RWPE1 (cell line): ENCODE measurements at places on chromosomes 3 and 15.

DNA sequence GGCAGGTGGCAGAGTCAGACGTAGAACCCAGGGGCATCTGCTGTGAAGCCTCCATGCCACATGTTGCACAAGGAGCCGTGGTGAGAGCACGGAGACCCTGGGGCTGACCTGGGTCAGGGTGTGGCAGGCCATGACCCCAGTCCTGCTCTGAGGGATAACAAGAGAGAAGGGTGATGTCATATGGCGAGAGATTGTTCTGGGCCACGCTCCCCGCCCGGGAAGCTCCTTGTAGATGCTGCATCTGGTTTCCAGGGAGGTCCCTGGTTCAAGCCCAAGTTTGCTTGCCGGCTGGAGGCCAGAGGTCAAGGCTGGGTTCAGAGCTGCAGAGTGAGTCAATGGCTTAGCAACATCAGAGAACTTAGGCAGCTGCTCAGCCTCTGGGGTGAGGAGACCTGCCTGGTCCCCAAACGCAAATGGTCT lies 17.3 kb downstream of the FGD5 start:
- no peak for DNase-seq

DNA sequence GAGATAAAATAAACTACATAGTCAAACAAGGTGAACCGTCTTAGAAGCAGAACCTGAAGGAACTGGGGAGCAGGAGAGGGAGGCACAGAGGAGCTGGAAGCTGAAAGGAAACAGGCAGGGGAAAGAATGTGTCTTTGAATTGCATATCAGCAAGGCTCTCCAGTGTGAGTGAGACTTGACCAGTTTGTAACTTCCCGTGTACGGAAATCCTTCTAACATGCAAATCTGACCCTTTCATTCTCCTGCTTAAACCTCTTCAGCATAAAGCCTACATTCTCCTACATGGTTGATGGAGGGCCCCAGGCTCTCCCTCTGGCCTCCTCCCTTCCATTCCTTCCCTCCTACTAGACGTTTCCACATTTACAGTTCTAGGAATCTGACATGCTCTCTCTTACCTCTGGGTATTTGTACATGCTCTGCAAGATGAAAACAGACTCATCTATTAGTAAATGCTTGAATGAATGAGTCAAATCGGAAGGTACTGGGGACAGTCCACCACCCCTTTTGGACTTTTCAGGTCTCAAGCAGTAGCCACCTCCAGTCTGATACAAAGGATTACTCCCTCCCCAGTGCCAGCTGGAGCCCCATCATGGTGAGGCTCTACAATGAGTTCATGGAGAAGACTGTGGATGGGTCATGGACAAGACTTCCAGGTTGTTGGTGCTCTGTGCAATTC lies 6.1 kb upstream of the SLC25A38 start:
- DNase-seq = no peak

DNA sequence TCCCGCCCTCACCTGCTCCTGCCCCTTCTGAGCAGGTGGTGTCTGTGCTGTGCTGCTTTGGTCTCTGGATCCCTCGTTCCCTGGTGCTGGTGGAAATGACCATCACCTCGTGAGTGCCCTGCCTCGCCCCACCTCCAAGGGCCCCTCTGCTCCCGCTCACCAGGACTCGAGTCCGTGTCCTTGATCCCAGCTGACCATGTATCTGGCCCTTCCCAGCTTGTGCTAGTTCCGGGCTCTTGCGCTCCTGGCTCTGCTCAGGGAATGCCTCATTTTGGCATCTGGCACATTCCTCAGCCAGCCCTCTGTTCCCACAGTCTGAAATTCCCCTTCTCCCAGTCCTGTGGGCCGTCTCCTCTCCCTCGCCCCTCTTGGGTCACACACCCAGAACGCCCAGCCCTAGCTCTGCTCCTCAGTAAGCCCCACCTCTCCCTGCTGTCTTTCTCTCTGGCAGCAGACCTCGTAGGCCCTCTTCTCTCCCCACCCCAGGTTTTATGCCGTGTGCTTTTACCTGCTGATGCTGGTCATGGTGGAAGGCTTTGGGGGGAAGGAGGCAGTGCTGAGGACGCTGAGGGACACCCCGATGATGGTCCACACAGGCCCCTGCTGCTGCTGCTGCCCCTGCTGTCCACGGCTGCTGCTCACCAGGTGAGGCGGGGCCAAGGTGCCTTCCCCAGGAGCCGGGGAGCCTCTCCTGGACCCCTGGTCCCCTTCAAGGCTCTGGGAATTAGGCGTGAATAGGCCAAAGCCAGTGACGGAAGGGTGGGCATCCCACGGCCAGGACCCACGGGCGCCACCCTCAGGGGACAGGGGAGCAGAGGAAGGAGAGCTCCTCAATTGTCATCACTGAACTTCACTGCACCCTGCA lies 11.5 kb downstream of the SLC51A start:
- no peak for DNase-seq

- no peak for DNase-seq
Measured at GRCh38 chr3:77524946-77525682, 485.2 kb downstream of the ROBO2 start.

DNA sequence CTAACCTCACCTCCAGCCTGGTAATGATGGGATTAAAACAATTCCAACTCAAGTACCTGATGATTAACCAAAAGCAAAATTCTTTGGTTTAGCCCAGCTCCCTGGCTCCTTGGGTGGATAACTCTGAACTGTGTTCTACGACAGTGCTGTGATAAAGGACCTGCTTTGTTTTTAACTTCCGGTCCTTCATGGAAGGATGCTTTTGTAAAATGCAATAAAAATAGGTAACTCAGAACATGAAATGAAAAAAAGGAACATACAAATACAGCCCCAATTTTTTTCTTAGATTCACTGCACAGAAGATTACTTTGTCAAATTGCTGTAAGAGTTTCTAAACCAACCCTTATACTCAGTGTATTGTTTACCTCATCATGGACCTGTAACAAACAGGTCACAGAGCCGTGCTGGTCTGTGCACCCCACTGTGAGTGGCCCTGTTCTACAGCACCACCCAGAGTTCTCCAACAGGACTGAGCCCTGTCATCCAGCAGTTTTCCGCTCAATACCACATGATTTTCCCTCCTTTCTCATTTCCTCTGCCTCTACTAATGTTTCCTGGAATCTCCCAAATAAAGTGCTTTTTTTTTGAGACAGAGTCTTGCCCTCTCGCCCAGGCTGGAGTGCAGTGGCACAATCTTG lies 4.9 kb upstream of the PCYT1A start:
- DNase-seq = no peak

DNA sequence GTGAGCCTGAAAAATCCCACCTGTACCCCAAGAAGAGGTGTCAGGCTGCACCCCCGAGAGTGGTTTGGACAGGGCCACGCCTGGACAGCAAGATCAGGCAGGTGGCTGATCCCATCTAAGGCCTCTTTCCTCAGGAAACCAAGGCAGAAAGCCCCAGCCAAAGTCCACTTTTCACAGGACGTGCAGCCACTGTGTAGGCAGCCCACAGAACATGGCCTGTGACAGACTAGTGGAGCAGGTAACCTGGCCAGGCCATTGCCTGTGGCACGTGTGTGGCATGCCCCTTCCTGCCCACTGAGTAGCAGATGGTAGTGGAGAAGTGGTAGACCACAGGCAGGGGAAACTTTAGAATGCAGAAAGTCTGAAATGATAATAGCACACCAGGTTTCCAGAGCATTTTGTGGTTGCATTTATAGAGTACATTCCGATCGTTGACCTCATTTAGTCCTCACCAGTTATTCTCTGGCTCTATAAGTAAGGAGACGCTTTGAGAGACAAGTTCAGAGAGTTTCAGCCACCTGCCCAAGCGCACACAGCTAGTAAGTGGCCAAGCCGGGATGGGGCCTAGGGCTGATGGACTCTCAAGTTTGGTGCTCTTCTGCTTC lies 68.7 kb downstream of the AAGAB start:
- no peak for DNase-seq

DNA sequence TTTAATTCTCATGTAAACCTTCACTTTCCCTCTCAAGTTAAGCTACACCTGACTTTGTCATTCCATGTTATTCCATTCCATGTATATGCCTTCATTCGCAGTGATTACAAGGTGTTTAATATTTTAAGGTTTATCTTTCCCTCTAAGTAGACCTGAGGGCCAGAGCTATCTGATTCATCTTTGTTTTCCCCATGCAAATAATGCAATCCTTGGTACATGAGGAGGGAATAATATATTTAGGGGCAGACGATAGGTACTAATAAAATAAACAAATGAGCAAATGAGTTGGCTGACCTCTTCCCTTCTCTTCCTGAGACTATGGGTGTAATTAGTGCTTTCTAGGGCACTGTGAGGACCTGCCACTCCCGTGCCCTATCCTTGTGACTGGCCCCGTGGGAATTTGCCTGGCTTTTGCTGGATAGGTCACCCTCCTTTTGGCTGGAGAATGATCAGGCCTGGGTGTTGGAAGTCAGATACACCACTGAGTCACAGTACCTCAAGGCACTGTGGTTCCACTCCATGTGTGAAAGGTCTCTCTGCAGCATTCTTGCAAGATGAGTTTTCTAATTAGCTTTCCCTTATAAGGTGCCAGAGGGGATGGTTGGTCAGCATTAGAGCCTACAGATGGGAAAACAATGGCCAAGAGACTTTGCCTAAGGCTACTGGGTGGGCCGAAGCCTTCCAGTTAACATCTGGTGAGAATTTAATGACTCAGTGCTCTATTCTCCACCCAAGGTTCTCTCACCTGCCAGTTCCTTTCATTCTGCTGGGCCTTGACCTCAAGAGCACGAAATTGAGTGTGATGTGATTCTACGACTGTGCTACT lies 183.2 kb downstream of the P3H2 start:
- peak; percentile 94 for DNase-seq

GRCh38 chr3:172034786-172035685 lies 4.3 kb upstream of the FNDC3B start:
- peak; percentile 20 for DNase-seq

GRCh38 chr3:45496555-45496954 lies 98.0 kb upstream of the LIMD1 start:
- DNase-seq = no peak

- DNase-seq = no peak
Measured at GRCh38 chr3:33034601-33035000, 62.3 kb downstream of the GLB1 start.

GRCh38 chr3:44128057-44128775 lies 113.5 kb upstream of the TOPAZ1 start:
- DNase-seq = no peak

DNA sequence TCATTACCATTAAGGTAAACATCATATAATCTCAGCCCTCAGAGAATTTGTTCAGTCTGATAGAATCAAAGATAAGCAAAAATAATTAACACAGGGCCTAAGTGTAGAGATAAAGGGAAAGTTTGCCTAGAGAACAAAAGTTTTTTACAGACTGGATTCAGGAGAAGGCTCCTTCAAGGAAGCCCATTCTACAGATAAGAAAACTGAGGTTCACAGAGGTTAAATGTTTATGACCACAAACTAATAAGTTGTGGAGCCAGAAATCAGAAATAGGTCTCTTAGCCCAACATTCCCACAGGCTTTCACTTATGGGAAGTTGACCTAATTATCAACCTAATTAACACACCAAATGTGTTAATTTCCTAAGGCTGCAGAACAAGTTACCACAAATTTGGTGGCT lies 110.7 kb downstream of the ZMAT3 start:
- no peak for DNase-seq

GRCh38 chr3:6229778-6230410 lies 631.0 kb upstream of the GRM7 start:
- DNase-seq = no peak

DNA sequence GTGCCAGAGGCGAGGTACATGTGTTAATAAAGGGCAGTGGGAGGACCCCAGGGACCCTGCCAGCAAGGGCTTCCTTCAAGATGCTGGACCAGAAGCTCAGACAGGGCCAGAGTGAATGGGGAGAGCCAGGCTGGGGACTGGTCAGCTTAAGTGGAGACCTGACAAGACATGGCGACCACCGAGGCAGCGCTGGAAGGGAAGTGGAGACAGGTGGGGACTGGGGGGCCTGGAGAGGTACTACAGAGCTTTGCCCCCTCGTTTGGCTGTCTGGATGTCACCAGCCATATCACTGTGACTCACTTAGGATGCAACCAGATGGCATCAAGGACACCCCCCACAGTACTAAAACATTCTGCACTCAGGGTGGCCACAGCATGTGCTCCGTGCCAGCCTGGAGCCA lies 97.9 kb downstream of the ADCY5 start:
- no peak for DNase-seq

GRCh38 chr3:194876403-194877095 lies 190.9 kb downstream of the FAM43A start:
- DNase-seq = no peak

- no peak for DNase-seq
Measured at GRCh38 chr3:45137656-45138181, 8.5 kb downstream of the CDCP1 start.

- no peak for DNase-seq
Measured at GRCh38 chr3:148880681-148881080, 15.6 kb downstream of the CPA3 start.

- DNase-seq = no peak
Measured at GRCh38 chr3:186216900-186217819, 108.3 kb upstream of the ETV5 start.

DNA sequence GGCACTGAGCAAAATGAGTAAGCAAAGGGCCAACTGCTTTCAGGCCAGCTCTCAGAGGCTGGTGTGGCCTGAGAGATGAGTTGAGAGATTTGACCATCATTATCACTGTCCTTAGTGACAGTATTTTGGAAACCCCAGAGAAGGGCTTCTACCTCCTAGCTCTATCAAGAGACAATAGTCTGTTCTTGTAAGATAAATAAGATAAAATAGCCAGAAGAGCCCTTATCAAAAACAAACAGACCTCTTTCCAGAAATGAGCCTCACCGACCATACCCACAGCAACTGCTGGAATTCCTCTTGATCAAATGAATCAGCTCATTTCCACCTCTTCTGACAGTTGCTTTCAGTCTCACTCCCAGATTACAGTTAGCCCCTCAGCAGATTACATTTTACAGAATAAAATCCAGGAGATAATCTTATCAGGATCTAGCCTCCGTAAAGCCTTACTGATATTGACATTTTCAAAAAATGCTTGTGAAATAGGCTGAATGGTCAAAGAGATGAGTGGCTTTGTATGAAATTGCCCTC lies 4.5 kb downstream of the HDC start:
- no peak for DNase-seq

DNA sequence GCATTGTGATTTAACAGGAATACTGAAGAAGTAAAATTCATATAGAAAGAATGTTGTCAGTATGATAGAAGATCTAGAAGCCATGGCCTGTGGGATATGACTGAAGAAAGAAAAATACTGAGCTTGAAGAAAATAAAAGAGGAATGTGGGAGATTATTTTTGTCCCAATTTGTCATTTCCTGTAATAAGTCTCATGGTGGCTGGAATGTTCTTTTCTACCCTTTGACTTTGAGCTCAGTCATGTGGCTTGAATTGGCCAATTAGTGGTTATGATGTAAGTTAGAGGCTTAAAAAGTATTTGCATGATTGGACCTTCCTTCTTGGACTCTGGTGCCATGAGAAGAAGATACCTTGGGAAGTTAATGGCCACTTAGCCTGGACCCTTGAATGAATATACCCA lies 14.1 kb downstream of the APH1B start:
- DNase-seq = no peak
